ENCODE measurements at places on chromosomes 5 and 9. TPM values are rescaled to one million over a fixed set of nuclear protein-coding genes. Genes with fewer than 3 reads are reported as not detected.
A peak's percentile ranks its signal among the peaks of the same experiment; 100 is the strongest.

IRX1 gene
- total RNA-seq, result not detected

LMBRD2 gene
- 5.1 TPM for total RNA-seq

SLC46A2 gene
- total RNA-seq, result not detected

NEUROG1 gene
- not detected for total RNA-seq

VCAN gene
- total RNA-seq, result 1.4 TPM

PALM2AKAP2 gene
- total RNA-seq, result under 0.01 TPM

FOXI1 gene
- not detected for total RNA-seq

AP3B1 gene
- total RNA-seq, result 53.4 TPM

DNA sequence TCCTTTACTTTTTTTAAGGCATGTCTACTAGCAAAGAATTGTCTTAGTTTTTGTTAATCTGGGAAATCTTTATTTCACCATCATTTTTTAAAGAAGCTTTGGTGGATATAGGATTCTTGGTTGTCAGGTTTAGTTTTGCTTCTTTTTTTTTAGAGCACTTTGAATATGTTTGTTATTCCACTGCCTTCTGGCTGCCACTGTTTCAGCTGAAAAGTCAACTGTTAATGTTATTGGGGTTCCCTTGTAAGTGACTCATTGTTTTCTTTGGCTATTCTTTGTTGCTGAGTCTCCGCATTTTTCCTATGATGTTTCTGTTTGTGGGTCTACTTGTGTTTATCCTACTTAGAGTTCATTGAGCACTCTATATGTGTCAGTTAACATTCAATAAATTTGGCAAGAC is 44.4 kb downstream of the PHAX start:
- DNase-seq, result no peak

DNA sequence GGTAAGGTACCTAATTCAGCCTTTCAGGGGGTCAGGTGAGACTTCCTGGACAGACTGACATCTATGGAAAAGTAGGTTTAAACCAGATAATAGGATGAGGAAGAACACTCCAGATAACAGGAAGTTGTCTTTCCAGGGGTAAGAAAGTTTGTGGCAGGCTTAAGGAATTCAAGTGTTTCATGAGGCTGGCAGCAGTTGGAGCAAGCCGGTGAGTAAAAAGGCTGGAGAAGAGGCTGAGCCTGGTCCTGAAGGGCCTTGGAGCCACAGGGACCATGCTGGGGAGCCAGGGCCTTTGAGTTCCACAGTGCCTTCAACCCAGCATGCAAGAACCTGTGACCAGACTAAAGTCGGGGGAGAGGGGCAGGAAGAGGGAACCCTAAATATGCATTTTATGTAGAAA is 353.4 kb downstream of the SPOCK1 start:
- no peak for DNase-seq

DNA sequence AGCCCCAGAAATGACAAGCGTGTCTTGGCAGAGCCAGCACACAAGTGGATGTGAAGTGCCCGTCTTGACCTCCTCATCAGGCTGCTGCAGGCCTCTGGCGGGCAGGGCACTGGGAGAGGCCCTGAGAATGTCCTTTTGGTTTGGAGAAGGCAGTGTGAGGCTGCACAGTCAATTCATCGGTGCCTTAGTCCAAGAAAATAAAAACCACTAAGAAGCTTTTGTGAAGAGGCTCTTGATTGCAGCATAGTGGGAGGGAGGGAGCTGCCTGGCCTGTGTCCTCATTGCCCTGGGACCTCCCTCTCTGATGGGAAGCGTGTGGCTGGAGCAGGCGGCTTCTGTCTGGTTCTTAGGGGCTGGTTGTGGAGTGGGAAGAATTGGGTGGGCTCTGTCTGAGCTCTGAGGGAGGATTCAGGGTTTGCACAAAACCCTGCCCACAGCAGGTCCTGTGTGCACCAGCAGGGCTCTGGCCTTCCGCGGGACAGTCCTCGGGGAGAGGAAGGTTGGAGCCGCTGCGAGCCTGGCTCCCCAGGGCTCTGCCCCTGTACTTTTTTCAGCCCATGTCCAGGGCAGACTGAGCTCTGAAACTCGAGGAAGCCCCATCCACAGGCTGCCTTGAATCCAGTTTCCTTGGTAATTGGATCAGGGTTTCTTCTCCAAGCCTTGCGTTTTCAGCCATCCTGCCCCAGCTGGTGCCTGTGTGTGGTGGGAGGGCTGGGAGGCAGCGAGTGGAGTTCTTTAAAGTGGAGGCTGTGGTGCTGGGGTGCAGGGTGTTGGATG is 1.1 kb downstream of the HRCT1 start:
- no peak for DNase-seq

DNA sequence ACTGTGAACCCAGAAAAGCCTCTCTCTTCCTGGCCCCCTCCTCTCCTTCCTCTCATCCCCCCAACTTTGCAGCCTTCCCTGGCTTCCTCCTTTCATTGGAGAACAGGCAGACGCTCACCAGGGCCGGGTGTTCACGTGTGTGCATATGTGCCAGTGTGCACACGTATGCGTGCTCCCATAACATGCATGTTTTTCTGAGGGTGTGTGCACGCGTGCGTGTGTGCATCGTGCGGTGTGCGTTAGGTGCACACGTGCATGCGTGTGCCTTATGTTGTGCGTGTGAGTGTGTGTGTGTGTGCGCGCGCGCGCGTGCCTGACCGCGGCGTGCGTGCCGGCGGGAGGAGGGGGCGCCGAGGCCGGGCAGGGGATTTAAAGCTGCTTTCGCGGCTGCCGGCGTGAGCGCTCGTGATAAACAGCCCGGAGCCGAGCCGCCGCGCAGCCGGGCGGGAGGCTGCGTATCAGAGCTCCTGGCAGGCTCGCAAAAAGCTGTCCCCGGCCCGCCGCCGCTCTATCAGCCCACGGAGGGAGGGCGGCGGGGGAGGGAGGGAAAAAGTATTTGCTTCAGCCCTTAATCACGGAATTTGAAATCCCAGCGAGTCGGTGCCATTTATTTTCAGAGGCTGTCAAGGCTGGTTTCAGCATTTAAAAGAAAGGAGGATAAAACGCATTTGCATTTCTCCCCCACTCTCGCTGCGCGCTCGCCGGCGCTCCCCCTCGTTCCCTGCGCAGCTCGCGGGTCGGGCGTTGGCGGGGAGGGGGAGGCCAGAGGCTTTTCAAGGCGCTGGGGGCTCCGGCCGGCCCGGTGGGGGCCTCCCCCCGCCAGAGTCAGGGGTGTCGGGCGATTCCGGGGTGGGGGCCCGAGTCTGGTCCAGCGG is 183.9 kb downstream of the C9orf50 start:
- no peak for DNase-seq

DNA sequence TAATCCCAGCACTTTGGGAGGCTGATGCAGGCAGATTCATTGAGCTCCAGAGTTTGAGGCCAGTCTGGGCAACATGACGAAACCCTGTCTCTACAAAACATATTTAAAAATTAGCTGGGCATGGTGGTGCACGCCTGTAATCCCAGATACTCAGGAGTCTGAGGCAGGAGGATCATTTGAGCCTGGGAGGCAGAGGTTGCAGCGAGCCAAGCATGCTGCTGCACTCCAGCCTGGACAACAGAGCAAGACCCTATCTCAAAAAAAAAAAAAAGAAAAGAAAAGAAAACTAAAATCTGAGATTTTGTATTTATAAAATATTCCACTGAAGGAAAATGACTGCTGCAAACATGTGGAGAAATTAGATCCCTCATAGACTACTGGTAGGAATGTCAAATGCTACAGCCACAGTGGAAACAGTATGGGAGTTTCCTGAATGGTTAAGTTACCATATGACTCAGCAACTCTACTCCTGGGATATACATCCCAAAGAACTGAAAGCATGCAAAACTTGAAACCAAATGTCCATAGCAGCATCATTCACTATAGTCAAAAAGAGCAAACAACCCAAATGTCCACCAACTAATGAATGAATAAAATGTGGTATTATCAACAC is 106.1 kb downstream of the UBAP2 start:
- no peak for DNase-seq

- DNase-seq, result no peak
Measured at GRCh38 chr5:58357121-58357520, 102.8 kb downstream of the PLK2 start.

- DNase-seq, result no peak
Measured at GRCh38 chr5:151591144-151591819, at the start of gene FAT2. Gene FAT2, minus strand, starts transcription at chr5:151591331. Its CDS starts 22,400 bp downstream, at chr5:151568931.

DNA sequence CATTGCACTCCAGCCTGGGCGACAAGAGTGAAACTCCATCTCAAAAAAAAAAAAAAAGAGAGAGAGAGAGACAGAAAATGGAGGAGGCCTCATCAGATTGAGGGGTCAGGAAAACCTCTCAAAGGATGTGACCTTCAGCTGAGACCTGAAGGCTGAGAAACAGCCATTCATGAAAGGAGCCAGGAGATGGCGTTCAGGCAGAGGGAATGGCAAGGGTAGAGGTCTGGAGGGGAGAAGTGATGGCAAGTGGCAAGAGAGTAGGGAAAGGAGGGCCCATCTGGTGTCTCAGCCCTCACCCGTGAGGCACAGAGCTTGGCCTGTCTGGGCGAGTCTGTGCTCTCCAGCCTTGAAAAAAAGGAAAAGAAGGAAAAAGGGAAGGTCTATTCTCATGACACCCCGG is 17.0 kb downstream of the CAMK2A start:
- DNase-seq, result no peak

- DNase-seq, result no peak
Measured at GRCh38 chr9:130054325-130054786, 650 bp downstream of the GPR107 start.

GRCh38 chr5:25481463-25481862 is 836.7 kb upstream of the CDH10 start:
- no peak for DNase-seq

- no peak for DNase-seq
Measured at GRCh38 chr9:131484051-131484445, 18.7 kb upstream of the POMT1 start.

- DNase-seq, result no peak
Measured at GRCh38 chr9:104850786-104851545, 77.0 kb downstream of the ABCA1 start.

DNA sequence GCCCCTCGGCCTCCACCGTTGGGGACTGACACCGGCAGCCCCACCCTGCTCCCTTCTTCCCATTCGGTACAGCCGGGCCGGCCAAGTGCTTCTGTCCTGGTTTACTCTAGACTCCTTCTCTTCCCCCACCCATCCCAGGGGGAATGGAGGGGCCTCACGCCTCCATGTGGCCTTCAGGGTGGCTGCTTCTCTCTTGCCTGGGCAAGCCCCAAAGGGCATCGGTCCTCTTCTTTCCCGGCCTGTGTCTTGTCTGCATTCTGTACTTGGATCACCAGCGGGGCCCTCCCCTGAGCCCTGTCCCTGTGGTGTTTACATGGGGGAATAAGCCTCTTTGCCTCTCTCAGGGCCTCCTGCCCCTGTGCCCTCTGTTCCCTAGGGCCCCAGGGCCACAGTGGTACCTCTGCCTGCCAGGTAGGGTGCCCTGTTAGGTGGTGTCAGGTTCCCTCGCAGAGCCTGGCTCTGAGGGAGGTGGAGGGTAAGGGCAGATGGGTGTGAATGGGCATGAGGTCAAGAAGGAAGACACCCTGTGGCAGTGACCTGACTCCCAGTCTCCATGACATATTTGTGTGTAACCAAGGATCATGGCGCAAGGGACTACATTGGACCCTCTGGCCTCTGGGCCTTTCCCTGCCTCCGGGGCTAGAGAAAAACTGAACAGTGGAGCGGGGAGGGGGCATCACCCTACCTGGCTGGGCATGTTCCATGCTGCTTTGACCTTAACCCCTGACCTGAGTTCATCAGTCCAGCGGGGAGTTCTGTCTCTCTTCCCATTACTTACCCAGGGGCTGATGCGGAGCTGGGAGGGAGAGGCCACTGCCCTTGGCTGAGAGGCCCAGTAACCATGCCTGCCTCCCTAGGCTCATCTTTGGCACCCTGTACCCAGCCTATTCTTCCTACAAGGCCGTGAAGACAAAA is 1.6 kb downstream of the REEP2 start:
- no peak for DNase-seq

DNA sequence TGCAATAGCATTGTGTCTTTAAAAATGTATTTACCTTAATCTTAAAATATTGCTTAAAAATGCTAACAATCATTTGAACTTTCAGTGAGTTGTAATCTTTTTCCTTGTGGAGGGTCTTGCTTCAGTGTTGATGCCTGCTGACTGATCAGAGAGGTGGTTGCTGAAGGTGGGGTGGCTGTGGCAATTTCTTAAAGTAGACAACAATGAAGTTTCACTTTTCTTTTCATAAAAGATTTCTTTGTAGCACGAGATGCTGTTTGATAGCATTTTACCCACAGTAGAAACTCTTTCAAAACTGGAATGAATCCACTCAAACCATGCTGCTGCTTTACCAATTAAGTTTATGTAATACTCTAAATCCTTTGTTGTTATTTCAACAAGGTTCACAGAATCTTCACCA is 50.8 kb downstream of the NR3C1 start:
- DNase-seq, result no peak

DNA sequence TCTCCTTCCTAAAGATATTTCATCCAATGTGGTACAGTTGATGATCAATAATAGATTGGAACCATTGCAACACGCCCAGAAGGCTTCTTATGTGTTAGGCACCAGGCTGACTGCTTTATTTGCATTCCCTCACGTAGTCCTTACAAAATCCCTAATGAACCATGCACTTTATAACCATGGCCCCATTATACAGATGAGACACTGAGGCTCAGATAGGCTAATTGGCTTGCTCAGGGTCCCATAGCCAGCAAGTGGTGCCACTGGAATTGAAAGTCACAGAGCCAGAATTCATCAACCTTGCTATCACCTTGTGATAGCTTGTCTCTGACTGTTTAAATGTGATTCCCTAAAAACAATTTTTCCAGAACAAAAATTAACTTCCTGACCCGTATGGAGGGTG is 27.8 kb upstream of the RAI14 start:
- no peak for DNase-seq

GRCh38 chr5:155460501-155460931 is 447.0 kb downstream of the KIF4B start:
- DNase-seq, result no peak

DNA sequence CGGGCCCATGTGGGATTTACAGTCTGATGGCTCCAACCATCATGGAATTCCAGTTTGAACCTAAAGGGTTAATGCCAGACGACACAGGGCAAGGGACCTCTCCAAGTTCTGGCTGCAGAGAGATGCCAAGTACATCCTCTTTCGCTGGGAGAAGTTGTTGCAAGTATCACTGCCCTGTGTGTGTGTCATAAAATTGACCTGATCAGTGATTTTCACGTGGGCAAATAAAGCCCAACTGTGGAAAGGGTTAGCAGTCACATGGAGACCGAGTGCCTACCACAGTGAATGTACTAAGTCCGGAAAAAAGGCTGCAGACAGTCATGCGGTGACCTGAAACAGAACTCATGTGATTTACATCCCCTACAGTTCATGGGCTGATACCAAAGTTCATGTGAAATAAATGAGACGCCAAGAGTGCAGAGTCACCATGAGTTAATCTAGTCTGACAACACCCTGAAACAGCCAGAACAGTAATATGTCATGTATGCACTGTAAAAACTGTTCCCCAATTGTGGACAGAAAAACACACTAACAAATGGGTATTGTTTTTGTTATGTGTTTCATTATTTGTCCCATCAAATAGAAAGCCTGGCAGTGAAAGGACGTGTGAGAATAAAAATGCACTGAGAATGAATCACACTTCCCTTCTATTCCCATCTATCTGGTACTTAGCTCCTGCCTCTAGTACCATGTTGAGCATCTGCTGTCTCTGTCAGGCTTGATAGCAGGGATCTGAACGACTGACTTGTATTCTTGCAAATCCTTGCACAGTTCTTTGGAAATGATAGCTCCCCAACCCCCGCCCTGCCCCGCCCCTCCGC is 115.7 kb downstream of the SUSD1 start:
- DNase-seq, result peak; percentile 72
